ENCODE measurements at places on chromosomes 13 and 19.
A peak's percentile ranks its signal among the peaks of the same experiment; 100 is the strongest.

DNA sequence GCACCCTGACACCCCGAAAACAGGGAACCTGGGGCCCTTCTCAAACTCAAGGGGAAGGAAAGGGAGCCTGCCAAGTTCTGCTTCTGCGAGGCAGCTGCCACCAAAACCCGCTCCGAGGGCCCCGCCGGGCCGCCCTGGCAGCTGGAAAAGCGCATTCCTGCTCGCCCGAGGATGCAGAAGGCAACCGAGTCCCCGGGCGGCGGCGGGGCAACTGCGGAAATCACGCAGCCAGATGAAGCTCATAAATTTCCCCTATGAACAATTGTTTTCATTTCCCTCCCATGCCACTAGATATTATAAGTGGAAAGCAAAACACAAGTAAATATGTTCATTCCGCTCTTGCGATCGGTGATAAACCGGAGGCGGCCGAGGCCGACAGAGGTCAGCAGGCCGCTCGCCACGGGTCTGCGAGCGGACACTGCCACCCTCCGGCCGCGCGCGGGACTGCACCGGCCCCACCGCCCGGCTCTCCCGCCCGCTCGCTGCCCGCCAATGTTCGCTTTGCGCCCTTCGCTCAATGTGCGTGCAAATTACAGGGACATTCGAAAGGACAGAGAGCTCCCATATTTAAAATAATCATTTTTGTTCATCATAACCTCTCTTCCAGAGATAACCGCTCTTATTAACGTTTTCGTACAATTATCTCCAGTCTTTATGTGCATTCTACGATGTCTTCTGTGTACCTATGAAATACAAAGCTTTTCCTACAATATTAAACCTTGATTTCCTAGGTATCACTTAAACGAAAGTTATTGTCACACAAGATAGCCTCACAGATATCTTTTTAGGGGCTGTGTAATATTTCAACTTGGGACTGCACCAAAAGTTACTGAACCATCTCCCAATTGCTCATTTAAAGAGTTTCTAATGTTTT, 120.8 kb upstream of the ZNF507 start:
- DNase-seq, result peak; percentile 35

DNA sequence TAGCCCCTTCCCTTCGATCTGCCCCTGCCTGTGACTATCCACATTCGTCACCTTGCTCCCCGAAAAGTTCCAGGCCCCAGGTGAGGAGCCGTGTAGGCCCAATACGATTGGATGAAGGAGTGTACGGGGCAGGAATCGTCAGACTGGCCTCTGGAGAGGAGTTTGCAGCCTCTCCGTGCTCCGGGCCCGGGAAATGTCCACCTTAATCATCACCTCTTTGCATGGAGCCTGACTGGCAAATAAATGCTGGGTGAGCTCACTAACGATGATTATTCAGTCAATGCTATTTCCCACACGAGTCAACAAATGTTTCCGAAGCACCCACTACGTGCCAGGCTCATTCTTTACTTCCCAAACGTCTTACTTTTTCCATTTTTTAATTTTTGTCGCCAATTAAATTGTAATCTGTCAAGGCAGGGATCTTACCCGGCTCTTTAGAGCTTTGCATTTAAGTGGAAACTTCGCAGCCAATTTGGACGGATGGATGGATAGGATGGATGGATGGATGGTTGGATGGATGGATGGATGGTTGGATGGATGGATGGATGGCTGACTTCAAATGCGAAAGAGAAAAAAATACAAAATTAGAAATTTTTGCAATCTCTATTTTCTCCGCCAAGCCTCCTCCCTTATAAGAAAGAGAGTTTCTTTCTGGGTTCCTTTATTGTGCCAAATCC, 45.8 kb downstream of the TGDS start:
- no peak for DNase-seq

DNA sequence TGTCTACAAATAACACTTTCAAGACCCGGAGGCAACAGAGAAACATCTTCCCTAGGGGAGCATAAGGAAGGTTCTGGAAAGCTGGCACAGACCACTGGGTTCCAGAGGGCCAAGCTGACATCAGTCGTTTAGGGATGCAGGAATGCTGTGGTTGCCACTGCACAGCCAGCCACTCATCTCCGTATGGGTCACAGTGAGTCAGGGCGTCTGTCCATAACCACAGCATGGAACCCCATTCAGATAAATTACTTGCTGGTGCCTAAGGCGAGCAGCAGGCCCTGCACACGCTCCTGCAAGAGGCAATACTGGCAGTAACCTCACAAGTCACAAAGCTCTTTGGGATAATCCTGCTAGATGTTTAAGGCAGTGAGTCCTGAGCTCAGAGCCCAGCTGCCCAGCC, 140.9 kb upstream of the UBL3 start:
- no peak for DNase-seq

DNA sequence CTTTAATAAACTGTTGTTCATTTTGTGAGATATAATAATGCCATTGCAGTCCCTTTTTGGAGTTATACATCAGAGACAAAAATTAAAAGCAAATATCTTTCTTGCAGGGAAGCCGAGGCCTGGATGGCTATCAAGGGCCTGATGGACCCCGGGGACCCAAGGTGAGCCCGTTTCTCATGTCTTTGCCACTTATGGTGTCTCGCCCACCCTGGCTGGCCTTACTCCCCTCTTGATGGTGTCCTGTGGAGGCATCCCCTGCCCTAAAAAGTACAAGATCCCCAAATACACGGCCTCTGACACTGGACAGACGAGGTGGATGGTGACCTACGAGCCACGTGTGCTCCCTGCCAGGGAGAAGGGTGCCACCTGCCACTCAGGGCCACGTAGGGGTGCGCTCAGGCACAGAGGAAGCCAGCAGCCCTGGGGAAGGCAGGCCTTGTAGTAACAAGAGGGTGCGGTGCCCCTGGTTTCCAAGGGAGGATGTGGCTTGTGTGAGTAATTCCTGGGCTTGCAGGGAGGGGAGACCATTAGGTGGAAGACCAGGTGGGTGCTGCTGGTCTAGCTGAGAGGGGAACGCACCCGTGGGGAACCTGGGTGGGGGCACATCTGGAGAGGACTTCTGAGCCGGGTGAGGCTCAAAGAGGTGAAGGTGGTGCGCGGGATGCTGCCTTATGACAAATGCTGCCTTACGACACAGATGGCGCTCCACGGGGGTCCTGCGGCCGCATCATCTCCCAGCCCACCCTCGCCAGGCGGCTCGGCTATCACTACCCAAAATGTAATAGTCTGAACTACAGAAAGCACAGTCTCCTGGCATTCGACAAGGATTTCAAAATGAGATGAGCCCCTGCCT, 115.6 kb downstream of the RAB20 start:
- no peak for DNase-seq

DNA sequence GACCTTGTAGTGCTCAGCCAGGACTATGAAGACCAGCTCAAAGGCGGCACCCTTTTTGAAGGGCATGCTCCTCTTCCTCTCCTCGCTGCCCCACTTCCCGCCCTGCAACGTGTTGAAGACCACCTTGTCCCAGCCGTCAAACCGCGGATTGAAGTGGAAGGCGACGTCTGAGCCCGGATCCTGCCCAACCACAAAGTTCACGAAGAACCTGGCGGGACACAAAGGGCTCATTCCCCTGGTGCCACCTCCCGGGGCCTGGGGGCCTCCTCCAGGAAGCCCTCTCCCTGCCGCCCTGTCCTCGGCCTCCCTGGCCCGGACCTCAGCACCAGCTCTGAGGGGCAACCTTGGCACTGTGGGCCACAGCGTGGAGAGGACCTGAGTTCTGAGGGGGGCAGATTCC, 4.0 kb downstream of the LGALS4 start:
- DNase-seq, result no peak

GRCh38 chr13:22047082-22047784, 376.4 kb downstream of the FGF9 start:
- no peak for DNase-seq

DNA sequence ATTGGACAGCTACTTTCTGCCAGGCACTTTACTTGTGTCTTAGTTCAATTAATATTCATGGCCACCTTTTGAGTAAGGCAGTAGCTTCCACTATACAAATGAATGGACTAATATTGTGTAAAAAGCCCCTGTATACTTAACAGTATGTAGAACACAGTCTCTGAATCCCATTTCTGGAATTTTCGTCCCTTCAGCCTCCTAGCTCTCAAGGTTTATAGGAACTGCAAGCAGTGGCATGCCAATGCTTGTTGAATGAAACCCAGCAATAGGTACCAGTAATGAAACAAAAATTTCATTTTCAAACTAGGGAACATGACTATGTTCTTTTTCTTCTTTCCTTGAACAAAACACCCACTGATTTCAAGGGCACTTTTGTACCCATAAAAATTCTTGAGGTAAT, 361.6 kb downstream of the TDRD3 start:
- DNase-seq, result no peak

DNA sequence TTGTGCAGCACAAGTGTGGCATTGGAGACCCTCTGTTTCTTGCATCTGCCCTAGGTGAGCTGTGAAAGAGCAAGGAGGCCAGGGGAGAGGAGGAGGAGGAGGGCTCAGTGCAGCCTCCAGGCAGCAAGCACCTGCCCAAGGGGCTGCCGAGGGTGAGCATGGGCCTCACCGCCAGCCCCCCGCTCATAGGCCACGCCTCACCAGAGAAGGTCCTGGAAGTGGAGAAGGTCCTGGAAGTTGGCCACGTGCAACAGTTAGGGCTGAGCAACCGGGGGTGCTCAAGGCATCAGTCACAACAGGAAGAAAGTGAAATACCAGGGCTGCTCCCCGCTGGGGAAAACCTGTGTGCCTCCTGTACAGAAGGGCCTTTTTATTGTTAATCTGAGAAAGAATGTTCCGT, 168.9 kb downstream of the TEX29 start:
- no peak for DNase-seq
